ENCODE measurements at places on chromosomes 7 and 10.
A peak's percentile ranks its signal among the peaks of the same experiment; 100 is the strongest.

GRCh38 chr7:16295558-16295957 is 125.8 kb downstream of the CRPPA start:
- DNase-seq, result no peak

GRCh38 chr7:54705436-54705835 is 53.6 kb downstream of the SEC61G start:
- peak; percentile 29 for DNase-seq

DNA sequence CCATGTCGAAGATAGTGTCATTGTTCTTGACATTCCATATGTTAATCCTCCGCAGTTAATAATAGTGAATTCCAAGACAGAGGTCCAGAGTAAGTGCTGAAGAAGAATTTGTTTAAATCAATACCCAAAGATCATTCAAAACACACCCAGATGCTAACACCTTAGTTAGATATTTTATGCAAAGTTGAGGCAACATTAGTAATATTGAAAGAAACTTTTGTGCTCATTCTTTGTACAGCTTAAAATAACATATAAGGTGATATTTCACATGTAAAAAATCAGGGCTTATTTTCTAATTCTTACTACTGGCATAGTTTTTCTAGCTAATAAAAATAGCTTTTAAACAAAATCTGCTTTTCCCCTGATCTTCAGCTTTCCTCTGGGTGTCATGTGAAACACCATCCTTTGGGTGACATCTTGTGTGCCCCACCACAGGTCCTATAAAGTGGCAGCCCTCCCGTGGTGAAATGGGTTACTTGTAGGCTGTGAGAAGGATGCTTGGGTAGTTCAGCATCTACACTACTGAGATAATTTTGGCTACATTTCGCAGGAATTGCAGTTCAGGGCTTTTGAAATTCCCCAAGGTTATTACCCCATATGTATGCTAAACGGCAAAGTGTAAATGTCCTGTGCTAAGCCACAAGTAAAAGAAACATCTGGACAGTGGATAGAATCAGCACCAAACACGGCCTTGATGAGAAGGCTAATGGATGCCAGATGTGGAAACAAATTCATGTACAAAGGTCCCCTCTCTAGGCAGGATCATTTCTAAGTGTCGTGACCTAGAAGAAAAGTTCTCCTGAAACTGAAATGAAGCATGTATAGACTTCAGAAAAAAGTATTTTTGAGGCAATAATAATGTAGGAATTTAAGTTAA is 105.4 kb downstream of the GRM3 start:
- no peak for DNase-seq

- DNase-seq, result no peak
These were observed 11.3 kb upstream of the HGF start for GRCh38 chr7:81780914-81781693.

- DNase-seq, result no peak
These were observed 284.3 kb downstream of the SKAP2 start for GRCh38 chr7:26580064-26580591.

DNA sequence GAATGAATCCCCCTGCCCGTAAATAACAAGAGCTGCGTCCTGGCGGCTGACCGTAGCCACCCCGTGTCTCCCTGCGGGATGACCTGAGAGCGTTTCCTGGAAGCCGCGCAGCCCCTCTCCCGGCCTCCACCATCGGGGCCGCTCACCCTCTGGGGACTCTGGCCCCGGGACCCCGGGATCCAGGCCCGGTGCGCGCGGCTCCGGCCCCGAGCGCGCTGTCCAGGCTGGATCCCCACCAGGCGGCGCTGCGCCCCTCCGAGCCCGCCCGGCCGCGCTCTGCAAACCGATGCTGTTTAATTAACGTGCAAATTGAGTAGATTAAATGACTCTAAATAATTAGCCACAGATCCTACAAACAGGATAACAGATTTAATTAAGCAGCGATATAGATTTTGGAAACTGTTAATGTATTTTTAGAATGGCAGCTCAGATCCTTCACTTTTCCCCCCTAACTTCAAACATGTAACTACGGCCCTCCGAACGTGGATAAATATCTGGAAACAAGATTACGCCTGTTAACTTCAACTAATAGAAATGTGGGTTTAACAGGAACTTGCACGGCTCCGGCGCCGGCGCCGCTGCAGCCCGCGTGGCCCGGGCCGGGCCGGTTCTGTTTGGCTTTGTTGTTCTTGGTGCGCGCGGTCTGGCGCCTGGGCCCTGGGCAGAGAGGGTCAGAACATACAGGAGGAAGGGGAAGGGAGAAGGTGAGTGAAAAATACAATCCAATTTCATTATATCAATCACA is 7.1 kb upstream of the UNCX start:
- no peak for DNase-seq
